Hematopoietic multipotent progenitor cell treated with erythropoietin and hydrocortisone succinate and interleukin-3 and kit ligand, for 6 days (in vitro differentiated cells): ENCODE measurements at places on chromosomes 13 and 19.
A peak's percentile ranks its signal among the peaks of the same experiment; 100 is the strongest.

GRCh38 chr19:47305309-47305751 lies 4.3 kb upstream of the C5AR1 start:
- peak; percentile 64 for DNase-seq

DNA sequence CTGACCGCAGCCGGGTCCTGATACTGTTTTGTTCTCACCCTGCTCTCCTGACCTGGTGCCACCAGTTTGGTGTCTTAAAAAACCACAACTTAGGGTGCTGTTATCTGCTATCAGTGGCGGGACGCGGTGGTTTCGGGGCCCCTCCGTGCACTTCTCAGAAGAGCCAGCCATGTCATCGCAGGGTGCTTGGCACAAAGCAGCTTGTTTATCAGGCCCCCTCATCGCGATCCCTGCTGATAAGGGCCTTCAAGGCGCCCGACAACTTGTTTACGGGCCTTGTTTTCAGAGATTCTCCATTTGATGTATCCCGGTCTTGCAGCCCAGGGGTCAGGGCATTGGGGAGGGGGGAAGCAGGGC lies 58.1 kb upstream of the KLF2 start:
- DNase-seq = peak; percentile 81

GRCh38 chr13:107373551-107373950 lies 805.6 kb upstream of the ARGLU1 start:
- peak; percentile 15 for DNase-seq

GRCh38 chr19:22421797-22422196 lies 349 bp downstream of the ZNF98 start:
- DNase-seq = no peak

DNA sequence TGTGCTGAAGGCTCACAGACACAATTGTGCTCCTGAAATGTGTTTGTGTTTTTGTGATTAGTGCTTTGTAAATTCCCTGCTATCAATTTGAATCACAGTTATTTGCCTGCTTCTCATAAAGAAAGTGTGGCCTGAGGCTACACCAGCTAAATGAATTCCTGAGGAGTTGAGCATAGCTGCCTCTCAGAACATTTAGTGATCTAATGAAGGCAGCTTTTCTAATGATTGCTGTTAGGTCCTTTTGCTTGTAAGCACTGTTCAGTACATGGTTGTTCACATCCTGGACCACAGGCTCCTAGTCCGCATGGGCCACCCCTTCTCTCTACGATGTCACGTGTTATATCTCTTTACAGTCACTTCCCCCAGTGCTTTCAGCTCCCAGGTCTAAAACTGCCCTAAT lies 238.2 kb downstream of the B3GLCT start:
- DNase-seq = no peak
